Epithelial cell of prostate (primary cell): ENCODE measurements at places on chromosomes 11 and 22.

- no peak for DNase-seq
Measured at GRCh38 chr11:119332111-119332765, 2.1 kb upstream of the RNF26 start.

DNA sequence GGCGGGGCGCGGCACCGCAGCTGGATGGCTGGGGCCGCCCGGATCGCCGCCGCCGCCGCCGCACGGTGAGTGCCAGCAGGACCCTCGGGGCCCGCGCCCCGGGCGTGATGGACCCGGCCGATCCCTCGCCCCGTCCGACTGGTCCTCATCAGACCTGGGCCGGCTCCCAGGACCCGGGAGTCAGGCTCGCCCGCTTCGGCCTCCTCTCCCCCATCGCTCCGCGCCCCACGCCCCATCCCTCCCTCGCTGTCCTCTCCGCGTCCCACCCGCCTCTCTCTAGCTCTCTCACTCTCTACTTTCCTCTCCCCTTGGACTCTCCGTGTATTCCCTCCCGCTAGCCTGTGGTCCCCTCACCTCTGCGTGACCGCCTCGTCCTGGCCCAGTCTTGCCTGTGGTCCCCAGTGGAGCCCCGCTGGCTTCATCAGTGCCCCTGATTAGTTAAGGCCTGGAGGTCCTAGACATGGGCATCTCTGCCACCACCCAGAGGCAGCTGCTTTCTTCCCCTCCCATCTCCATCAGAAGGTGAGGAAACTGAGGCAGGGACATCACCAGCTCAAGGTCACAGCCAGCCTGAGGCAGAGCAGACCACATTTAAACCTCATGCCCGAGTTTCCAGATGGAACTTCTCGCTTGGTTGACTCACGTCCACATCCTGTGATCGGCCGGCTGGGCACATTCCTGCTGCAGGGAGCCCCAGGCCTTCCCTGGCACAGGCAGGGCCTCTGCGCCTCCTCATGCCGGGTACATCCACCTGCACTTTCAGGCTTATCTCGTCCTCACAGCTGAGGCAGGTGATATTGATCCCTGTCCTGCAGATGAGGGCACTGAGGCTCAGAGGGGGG lies 429 bp downstream of the SLC39A13 start:
- peak; percentile 55 for DNase-seq

- DNase-seq, result no peak
Measured at GRCh38 chr11:129996113-129996870, 6.3 kb downstream of the PRDM10 start.

DNA sequence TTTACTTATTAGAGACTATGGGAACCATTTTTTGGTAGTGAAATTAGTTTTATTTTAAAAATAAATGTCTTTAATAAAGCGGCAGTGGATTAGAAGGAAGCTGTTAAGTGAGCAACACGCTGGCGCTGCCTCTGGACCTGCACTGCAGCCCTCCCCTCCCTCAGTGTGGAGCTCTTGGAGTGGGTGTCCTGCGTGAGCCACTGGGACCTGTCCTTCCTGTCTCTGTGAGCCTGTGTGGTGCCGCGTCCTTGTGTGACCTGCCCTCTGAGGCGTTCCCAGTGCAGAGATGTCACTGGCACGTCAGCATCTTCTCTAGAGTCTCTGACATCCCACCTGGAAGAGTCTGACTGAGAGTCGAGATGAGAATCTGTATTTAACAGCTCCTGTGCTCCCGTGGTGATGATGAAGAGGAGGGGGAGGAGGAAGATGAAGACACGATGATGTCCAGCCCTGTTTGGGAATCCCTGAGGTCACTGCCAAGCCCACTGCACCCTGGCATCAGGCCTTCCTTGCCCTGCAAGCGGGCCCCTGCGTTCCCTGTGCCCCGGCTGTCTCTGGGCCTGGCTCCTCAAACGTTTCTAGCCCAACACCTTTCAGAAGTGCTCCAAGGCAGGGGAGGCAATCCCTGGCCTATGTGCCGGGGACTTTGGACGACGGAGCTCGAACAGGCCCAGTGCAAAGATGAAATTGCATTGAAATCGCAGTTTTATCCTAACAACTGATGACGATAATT lies 271.8 kb downstream of the TBC1D22A start:
- no peak for DNase-seq

GRCh38 chr11:27028561-27028965 lies 12.1 kb upstream of the BBOX1 start:
- no peak for DNase-seq

GRCh38 chr11:87324817-87325489 lies 287.2 kb downstream of the TMEM135 start:
- DNase-seq, result no peak

- peak; percentile 2 for DNase-seq
Measured at GRCh38 chr22:31490496-31490925, 869 bp upstream of the EIF4ENIF1 start.

- no peak for DNase-seq
Measured at GRCh38 chr22:26835929-26836528, 178.6 kb downstream of the MIAT start.

GRCh38 chr22:48227341-48228018 lies 1465.0 kb downstream of the TBC1D22A start:
- no peak for DNase-seq

DNA sequence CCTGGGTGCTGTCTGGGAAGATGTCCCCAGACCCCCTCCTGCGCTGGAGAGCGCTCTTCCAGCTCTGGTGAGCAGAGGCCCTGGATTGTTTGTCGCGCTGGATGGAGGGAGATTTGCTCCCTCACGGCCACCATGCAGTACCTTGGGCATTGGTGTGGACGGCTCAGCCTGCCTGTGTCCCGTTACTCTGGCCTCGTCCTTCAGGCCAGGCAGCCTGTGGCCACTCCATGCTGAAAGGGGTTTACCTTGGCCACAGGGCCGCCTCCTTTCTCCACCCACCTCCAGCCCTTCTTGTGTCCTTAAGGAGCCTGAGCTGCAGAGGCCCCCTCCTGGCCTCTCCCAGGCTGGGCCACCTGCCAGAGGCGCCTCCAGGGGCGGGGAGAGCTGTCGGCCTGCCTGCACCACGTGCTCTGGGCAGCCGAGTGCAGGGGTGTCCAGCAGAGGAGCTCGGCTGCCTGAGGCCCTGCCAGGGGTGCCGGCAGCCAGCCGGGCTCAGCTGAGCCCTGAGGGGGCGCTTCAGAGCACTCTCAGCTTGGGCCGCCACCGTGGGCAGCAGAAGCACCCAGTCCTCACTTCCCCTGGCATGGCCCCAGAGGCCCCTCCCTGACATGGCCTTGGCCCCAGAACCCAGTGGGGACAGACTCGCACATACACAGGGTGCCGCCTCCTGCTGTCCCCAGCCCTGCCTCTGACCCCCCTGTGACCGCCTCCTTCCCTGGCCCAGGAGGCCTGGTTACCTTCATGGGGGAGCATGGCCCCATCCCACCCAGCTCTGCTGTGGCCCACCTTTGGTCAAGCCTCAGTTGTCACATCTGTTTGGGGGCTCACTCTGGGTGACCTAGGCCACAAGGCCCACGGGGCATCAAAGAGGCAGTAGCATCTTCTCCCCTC lies 3.4 kb downstream of the CCND1 start:
- no peak for DNase-seq

- no peak for DNase-seq
Measured at GRCh38 chr11:31509051-31509428, 382 bp downstream of the IMMP1L start.

- DNase-seq, result no peak
Measured at GRCh38 chr11:569158-569885, 6.9 kb upstream of the PHRF1 start.
